ENCODE measurements at places on chromosomes 11 and 22.

- no peak for DNase-seq
Observed at GRCh38 chr22:26471522-26471921, 12.1 kb downstream of the HPS4 start.

GRCh38 chr11:33557201-33557600 is 143.4 kb downstream of the C11orf91 start:
- no peak for DNase-seq

DNA sequence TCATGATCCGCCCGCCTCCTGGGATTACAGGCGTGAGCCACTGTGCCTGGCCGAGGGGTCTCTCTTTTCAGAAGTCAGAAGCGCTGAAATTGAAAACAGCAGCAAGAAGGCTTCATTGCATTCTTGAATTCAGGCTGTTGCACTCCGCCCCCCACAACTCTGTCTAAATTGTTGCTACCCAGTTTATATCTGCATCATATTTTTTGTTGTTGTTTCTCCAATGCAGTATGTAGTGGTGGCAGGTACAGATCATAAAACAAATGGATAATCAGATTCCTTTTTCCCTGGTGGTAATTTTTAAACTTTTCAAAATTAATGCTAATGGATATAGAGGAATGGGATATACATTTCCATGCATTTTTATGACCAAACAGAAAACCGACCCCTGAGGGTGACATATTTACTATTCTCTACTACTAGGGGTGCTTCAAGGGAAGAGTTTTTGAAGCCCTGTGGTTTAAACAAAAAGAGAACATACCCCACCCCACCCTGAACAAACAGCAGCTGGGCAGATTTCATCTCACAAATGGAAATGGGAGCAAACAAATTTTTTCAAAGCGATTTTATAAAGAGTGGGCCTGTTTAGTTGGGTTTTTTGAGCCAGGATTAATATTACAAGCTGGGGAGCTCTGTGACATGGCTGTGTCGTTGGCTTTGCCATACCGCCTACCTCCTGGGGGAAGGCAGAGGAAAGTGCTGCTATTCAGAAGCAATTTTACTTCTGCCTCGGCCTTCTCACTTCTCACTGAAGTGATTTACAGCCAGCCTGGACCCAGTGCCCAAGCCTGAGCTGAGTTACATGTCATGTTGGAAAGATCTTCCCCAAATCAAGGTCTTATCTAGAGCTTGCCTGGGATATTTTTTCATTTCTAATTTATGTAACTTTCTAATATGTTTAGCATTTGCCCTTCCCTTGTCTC is 16.0 kb upstream of the TMA7B start:
- DNase-seq, result peak; percentile 57

DNA sequence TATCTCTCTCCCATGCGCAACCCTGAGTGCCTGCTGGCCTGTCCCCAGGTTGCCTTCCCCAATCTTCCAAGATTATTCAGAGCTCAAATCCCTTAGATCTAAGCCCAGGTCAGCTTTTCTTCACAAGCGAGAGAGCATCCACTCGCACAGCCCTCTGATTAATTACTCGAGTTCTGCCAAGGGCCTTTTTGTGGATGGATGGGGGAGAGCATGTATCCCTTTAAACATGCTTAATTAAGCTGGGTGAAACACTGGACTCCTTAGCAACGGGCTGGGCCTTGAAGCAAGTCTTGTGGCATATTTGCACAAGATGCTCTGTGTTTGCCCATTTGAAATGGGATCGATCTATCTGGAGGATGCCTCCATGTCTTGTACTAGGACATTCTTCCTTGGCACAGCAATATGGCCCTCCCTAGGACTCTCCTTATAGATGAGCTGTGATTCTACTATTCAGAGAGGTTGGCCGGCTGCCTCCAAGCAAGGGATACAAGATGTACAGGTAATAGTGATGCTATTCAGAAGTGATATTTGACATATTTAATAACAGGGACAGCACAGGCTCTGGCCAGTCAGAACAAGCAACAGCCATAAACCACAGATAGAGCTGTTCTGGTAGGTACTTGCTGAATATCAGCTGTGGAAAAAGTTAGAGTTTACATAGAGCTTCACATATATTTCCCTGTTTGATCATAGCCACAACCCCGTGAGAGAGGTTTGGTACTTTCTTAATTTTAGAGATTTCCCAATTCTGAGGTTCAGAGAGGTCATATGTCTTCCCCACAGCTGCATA is 125.6 kb downstream of the CSNK2A3 start:
- DNase-seq, result no peak

- no peak for DNase-seq
Observed at GRCh38 chr11:36257351-36257750, 31.9 kb downstream of the COMMD9 start.

- DNase-seq, result no peak
Observed at GRCh38 chr22:23294221-23294620, 113.9 kb downstream of the BCR start.

- DNase-seq, result no peak
Observed at GRCh38 chr11:117072517-117073461, 25.4 kb downstream of the SIK3 start.

GRCh38 chr22:17980015-17980590 is 44.3 kb downstream of the MICAL3 start:
- no peak for DNase-seq

DNA sequence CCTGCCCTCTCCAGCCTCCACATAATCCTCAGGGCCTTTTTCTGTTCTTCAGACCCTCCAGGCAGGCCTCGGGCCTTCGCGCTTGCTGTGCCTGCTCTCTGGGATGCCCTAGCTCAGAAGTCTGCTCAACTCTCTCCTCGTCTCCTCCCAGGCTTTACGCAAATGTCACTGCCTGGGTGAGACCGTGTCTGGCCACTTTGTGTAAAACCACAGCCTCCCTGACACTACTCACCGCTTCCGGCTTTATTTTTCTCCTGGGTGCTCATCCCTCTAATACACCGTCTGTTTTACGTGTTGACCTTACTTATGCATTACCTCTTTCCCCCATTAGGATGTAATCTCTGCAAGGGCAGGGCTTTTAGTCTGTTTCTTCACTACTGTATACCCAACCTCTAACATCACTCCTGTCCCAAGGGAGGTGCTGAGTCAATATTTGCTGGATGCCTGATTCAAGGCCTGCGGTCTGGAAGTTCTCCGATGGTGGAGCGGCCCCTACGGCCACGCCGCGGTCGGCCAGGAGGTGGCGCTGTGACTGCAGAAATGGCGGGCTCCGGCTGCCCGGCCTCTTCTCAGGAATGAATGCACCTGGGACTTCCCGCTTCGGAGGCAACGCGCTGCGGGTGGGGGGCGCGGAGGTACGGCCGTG is 58.2 kb upstream of the THY1 start:
- DNase-seq, result peak; percentile 63

Data from NCI-H2081 (cell line).